ENCODE measurements at places on chromosomes 11 and 22. TPM values are rescaled to one million over a fixed set of nuclear protein-coding genes. Genes with fewer than 3 reads are reported as not detected.

Gene CBLIF
- total RNA-seq = not detected

Gene GTPBP1
- total RNA-seq = 58.7 TPM

Gene NPAS4
- total RNA-seq = not detected

Gene HEPHL1
- total RNA-seq = 0.33 TPM

Gene OTOG
- not detected for total RNA-seq

Gene HTR3A
- not detected for total RNA-seq

Gene LSP1
- 23.6 TPM for total RNA-seq

Gene GNAZ
- total RNA-seq = 5.0 TPM

- H3K4me3 ChIP-seq = no peak overlapping the region
- H3K36me3 ChIP-seq = no peaks in the 10 kb centered on the region
- no peak for DNase-seq
- H3K27ac ChIP-seq = no peak overlapping the region
- no peaks in the 10 kb centered on the region for H3K27me3 ChIP-seq
Observed at GRCh38 chr11:87366763-87367405, 329.1 kb downstream of the TMEM135 start.

Gene CNGA4
- 0.29 TPM for total RNA-seq

DNA sequence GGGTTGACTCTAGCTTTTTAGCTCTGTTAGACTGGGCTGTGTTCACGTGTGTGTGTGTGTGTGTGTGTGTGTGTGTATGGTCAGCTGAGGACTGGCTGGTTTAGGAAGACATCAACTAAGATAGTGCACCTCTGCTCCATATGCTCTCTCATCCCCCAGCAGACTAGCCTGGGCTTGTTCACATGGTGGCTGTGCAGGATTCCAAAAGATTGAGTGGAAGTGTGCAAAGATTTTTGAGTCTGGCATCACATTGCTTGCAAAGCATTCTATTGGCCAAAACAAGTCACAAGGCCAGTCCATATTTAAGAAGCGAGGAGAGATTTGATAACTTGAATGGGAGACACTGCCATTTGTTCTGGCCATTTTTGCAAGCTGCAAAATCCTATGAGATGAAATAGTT lies 79.7 kb upstream of the C11orf87 start:
- H3K4me3 ChIP-seq = no peak overlapping the region
- DNase-seq = no peak
- no peaks in the 10 kb centered on the region for H3K36me3 ChIP-seq
- H3K27me3 ChIP-seq = no peaks in the 10 kb centered on the region

Gene MS4A1
- 1.5 TPM for total RNA-seq

GRCh38 chr22:44143105-44143474 lies 37.6 kb upstream of the PARVG start:
- no peaks in the 10 kb centered on the region for H3K4me1 ChIP-seq
- no peaks in the 10 kb centered on the region for H3K36me3 ChIP-seq
- H3K4me3 ChIP-seq = no peak overlapping the region
- H3K27me3 ChIP-seq = no peaks in the 10 kb centered on the region

DNA sequence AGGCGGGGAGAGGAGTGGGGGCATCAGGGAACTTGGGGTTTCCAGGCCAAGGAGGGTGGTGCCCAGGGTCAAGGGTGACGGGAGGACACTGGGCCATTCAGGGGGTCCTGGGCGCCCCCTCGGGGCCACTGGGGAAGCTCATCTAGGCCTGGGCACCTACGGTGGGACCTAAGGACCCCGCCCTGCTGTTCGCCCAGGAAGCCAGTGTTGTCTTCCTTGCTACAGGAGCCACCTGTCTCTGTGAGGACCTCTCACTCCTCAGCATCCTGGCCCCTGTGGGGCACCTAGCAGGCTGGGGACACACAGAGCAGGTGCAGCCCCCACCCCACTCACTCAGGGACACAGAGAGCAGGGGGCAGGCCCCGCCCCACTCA lies 191.6 kb downstream of the IGLL1 start:
- H3K27me3 ChIP-seq = no peaks in the 10 kb centered on the region
- H3K27ac ChIP-seq = no peak overlapping the region
- no peaks in the 10 kb centered on the region for H3K4me1 ChIP-seq
- H3K36me3 ChIP-seq = no peaks in the 10 kb centered on the region
- no peak for DNase-seq

Gene B3GAT1
- 2.9 TPM for total RNA-seq

Gene OR4A16
- total RNA-seq = not detected

Gene SLC22A24
- total RNA-seq = not detected

DNA sequence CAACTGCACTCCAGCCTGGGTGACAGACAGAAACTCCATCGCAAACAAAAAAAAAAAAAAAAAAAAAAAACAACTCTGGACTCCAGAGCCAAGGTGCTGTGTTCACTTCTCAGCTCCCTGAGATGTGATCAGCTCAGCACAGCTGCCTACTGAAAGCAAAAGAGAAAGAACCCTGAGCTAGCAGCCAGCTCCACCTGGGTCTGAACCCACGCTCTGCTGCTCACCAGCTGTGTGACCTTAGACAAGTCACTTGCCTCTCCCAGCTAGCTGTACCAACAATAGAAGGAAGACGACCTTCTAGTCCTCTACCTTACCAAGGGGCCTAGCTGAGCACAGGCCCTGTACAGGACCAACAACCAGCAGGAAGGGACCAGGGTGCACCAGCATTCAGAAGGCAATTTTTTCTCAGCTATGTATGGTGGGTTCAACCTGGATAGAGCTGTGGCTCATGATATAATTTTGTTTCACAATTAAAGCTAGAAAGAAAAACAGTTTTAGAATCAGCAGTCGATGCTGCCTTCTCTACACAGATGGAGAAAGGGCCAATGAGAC lies 3.8 kb downstream of the DGCR2 start:
- H3K4me3 ChIP-seq = no peak overlapping the region
- no peaks in the 10 kb centered on the region for H3K27me3 ChIP-seq
- peaks cover 18% of the 10 kb centered on the region for H3K4me1 ChIP-seq
- no peak for DNase-seq
- no peak overlapping the region for H3K27ac ChIP-seq

DNA sequence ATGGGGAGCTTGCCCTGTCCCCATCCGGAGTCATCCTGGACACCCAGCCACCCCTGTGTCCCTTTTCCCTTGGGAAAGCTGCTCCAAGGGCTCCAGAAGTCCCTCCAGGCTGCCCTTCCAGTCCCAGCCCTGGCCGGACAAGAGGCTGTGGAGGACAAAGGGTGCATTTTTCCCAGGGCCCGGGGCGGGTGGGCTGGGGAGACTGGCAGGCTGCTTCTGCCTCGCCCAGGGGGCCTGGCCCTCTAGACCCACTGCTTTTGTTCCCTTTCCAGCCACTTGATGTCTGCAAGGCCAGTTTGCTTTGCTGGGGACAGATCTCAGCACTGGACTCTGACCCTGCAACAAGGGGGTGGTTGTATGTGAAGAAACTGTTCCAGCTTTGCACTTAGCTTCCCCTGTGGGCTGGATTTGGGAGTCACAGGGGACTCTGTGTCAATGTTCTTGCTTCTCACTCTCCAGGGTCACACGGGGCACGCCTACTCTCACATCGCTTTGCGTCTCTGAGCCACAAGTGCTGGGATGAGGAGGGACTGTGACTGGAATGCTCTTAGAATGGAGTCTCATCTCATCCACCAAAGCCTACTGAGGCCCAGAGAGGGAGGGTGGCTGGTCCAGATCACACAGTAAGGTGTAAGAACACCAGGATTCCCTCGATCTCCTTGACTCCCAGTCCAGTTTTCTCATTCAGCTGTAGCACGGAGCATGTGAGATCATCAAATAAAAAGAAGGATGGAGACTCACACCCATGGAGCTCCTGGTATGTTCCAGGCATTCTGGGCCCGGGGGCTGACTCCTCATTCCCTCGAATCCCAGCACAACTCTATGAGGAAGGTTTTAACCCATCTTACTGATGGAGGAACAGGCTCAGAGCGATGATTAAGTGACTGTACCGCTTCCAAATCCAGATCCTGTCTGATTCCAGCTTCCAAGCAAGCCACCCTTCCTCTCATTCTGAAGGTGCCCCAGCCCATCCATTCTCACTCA lies 59.9 kb downstream of the FBXO7 start:
- peaks cover 10% of the 10 kb centered on the region for H3K4me1 ChIP-seq
- H3K27me3 ChIP-seq = no peaks in the 10 kb centered on the region
- DNase-seq = no peak
- H3K27ac ChIP-seq = peak overlapping the region; percentile 73
- no peak overlapping the region for H3K4me3 ChIP-seq

DNA sequence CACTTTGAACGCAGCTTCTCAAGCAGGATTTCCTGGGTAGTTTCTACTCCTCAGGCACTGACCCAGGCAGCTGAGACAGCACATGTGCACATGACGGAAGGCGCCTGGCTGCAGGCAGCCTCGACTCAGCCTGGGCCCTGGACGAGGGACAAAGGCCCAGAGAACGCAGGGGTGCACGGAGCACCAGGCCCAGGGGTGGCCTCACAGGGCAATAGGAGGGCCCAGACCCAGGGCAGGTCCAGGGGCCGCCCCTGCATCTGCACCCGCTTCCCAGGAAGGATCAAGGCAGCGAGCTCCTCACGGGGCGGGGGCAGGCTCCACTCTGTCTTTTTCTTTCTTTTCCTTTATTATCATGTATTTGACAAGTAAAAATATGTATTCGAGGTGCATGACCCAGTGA lies 208.4 kb downstream of the BRD1 start:
- H3K4me3 ChIP-seq = no peak overlapping the region
- no peak for DNase-seq
- no peaks in the 10 kb centered on the region for H3K27me3 ChIP-seq
- H3K36me3 ChIP-seq = no peaks in the 10 kb centered on the region
- H3K4me1 ChIP-seq = no peaks in the 10 kb centered on the region

DNA sequence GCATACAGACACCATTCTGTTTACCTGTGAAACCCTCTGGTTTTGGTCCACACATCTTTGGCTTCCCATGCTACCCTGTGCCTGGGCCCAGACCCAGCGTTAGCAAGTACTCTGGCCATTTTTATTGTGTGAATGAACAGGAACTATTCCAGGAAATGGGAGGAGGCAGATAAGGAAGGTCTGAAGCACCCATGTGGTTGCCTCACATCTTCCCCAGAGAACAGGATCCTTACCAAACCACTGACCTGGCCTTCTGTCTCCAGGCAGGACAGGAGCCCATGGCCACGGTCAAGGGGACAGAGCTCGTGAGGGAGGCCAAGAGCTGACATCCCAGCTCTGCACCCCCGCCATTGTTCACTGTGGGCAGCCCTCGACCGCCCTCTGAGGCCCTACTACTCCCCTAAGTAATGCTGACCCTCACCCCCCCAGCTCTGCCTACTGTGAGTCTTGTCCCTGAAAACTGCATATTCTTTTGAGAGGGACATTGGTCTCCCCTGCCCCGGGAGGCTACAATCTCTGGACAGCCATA lies 97.7 kb upstream of the TP53I11 start:
- peak overlapping the region; percentile 18 for H3K27ac ChIP-seq
- H3K4me1 ChIP-seq = peaks cover 7% of the 10 kb centered on the region
- no peak for DNase-seq
- no peaks in the 10 kb centered on the region for H3K27me3 ChIP-seq
- H3K4me3 ChIP-seq = no peak overlapping the region
- no peaks in the 10 kb centered on the region for H3K36me3 ChIP-seq

DNA sequence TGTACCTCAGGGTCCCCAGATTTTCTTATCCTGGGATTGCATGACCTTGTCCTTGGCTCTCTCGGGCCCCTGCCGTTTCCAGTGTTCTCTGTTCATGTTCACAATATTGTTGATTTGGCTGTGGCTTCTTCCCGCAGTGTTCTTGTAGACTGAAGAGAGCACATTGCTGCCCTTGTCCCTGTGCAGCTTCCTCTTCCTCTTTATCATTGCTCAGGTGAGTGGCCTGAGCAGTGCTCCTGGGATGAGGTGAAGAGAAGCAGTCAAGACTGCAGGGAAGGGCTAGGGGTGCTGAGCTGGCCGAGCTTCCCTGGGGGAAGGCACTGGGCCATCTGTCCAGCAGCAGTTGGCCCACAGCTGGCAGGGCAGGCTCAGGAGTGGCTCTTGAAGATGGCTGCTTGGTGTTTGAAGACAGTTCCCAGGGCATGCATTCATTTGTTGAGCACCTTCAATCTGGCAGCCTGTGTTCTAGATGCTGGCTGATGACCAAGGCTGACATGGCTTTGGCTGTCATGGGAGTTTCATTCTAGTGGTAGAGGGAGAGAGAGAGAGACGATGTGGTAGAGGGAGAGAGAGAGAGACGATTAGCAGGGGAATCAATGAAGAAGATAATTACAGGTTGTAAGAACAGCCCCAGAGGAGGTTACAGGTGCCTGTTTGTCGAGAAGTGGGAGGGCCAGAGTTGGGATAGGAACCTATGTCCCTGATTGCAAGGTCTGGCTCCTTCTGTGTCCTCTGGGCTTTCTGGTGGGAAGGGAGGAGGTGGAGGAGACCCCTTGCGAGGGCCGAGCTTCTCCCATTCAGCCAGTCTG lies 17.4 kb downstream of the BMAL1 start:
- no peaks in the 10 kb centered on the region for H3K36me3 ChIP-seq
- no peaks in the 10 kb centered on the region for H3K4me1 ChIP-seq
- H3K27ac ChIP-seq = no peak overlapping the region
- DNase-seq = no peak

Gene VEGFB
- 45.1 TPM for total RNA-seq

DNA sequence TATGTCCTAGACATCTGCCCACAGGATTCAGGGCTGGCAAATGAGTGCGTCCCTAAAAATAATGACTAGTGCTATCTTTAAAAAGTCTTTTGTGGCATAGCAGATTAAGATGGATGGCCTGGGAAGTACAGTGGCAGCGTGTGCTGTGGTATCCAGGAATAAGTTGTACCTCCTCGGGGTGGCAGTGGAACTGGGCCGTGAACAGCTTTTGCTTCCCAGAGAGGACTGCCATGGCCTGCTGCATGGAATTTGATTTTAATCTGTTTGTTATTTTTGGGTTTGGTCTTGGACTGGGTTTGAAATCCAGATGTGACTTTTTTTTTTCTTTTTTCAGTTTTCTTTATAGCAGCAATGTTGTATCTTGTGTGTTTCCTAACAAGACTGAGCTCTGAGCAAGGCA lies 71.3 kb upstream of the PARVG start:
- no peak overlapping the region for H3K4me3 ChIP-seq
- H3K27ac ChIP-seq = no peak overlapping the region
- no peaks in the 10 kb centered on the region for H3K36me3 ChIP-seq
- DNase-seq = no peak

DNA sequence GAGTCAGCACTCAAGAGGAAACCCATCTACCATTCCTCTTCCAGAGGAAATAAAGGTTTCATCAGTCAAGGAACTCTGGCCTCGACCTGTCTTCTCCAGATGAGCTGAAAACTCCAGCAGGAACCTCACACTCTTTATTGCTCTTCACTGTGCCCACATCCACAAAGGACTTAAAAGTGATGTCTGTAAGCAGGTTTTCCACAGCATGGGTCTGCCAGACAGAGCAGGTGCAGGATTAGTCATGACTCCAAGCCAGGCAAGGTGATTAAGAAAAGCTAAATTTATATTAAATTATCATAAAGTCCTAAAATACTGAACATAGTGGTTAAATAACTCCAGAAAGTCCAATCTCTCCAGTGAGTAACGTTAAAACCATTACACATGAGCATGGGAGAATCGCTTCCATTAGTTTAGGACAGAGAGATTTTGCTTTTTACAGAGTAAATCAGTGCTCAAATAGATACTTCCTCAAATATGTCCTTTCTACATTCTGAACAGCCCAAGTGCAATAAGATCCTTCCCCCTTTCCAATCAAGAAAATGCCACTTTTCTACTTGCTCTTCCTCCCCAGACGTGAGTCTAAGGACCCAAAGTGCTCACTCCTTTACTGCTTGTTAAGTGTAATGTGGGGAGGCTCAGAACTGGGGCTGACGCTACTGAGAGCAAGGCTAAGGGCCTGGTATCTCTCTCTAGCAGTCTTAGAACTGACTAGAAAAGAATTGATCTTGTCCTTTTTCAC lies 10.7 kb upstream of the CKAP5 start:
- no peak overlapping the region for H3K4me3 ChIP-seq
- H3K27me3 ChIP-seq = no peaks in the 10 kb centered on the region
- no peak for DNase-seq
- no peaks in the 10 kb centered on the region for H3K4me1 ChIP-seq

Gene KRTAP5-7
- total RNA-seq = 0.16 TPM

Data from breast epithelium (tissue), 4 donors.